ENCODE measurements at places on chromosomes 13 and 19.

DNA sequence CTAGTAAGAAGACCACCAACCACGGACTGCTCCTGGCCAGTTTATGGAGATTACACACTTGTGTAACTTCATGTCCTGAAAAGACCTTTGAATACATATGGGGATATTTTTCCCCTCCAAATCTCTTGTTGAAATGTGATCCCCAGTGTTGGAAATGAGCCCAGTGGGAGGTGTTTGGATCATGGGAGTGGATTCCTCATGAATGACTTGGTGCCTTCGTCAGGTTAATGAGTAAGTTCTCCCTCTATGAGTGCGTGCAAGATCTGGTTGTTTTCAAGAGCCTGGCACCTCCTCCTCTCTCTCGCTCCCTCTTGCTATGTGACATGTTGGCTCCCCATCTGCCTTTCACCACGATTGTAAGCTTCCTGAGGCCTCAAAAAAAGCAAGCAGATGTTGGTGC, 769.0 kb upstream of the SLITRK1 start:
- no peak for DNase-seq

DNA sequence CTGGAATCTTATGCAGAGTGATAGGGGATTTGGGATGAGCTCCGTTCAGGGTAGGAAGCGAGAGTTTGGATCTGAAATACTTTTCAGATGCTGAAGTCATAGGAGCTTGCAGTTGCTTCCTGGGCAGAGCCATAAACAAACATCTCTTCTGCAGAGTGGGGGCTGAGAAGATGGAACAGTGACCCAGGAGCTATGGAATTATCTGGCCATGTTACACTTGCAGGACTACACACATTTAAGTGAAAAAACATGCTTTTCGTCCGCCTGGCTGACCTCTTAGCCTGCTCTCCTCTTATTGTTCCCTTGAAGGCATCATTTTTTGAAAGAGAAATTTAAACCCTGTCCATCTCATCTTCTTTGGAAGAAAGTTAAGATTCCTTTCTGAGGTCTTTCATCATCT, 40.7 kb downstream of the PSG11 start:
- no peak for DNase-seq

DNA sequence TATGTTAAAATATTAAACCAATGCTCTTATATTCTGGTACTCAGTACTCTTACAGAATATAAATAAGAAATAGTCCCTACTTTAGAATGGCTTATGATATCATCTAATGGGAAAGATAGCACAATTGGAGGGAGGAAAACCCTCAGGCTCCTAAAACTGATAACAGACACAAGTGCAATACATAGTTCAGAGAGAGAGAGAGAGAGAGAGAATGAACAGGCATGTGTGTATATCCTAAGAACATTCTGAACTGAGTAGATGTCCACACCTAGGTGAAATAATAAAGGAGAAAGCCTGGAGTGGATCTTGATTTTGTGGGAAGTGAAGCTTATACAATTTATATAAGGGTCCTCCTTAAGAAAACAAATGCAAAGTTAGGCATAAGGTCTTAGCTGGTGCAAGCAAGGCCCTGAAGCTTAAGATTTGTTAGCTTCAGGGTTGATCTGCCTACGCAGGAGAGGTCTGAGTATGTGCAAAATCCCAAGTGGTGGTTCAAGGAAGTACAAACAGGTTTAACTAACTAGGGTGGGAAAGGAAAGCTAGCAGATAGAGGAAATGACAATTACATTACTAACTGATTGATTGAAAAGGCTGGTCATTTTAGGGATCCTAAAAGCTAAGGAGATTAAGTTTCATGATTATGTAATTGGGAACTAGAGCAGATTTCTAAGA, 53.3 kb downstream of the SOX21 start:
- no peak for DNase-seq

DNA sequence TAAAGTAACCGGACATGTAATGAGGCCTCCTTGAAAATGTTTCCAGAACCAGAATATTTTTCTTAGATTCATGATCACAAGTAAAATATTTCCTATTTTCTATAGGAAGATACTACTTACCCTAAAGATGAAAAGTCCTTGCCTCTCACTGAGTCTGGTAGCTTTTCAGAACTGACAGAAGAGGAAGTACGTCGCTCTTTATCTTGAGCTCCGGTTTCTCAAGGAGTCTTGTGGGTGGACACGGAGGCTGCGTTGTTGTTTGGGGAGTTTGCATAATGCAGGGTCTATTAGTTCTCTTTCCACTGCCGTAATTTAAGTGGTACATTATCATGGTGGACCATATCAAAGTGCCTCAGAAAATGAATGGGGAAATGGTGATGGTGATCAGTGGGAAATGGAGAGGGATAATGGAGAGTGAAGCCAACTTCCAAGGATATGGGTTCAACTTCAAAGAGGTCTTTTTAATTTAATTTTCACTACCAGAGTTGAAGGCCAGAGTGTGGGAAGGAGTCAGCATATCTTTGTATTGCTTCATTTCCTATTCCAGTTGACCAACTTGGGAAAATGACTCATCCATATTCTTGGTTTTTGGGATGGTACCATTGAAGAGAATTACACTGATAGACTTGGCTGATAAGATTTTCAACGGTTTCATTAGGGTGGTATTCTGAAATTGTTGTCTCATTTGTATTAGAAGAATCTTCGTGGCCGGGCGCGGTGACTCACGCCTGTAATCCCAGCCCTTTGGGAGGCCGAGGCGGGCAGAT, 23.4 kb downstream of the MBD3L2B start:
- no peak for DNase-seq

DNA sequence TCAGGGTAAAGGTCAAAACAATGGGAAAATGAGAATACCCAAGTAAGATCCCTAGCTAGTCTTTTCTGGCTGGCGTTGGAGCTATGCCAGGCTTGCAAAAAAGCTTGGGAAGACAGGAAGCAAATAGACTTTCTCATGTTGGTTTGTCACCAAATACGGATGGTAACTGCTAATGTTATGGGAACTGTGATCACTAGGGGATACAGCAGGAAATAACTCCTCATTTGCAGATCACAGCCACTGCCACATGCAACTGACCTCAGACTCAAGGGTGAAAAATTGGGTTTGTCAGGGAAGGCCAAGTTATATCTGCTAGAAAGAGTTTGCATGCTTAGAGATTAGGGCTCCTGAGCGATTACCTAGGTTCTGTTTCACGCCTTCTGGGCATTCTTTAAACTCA, 162.9 kb downstream of the NHLRC3 start:
- DNase-seq: no peak

DNA sequence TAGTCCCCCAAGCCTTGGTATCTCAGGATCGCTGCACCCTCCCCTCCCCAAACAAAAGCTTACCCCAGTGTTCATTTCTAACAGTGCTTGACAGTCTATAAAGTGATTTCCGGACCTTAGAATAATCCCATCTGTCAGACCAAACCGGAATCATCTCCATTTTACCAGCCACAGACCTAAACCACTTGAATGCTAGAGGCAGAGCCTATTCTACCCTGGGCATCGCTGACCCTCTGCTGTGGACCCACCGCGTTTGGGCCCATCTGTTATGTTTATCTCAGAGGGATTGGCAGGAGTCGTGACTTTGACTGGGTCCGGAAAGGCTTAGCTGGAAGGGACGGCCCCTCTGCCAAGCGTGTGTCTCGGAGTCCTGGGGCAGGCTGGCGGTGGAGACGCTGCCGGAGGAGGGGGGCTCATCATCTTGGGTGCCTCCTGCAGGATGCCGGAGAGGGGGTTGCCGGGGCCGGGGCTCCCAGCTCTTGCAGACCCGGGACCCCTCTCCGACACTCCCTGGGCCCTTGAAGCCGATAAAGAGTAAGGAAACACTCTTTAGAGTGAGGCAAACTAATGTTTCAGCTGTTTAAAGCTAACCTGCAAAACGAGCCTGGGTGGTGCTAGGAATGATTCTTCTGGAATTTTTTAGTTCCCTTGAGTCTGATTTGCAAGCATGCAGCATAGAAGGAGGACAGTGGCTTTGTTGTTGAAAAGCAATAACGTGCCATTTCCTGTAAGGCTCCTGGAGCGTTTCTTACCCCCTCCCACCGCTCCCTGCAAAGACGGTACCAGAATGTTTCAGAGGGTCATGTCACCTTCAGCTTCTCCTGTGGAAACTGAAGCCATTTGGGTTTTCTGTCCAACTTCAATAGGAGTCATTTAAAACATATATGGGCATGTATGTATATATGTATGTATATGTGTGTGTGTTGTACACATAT, 1.3 kb downstream of the SLC25A42 start:
- peak; percentile 45 for DNase-seq

GRCh38 chr13:45142440-45143345, 22.4 kb downstream of the GTF2F2 start:
- no peak for DNase-seq

GRCh38 chr19:13718733-13719132, 45.6 kb upstream of the MRI1 start:
- DNase-seq: peak; percentile 46

DNA sequence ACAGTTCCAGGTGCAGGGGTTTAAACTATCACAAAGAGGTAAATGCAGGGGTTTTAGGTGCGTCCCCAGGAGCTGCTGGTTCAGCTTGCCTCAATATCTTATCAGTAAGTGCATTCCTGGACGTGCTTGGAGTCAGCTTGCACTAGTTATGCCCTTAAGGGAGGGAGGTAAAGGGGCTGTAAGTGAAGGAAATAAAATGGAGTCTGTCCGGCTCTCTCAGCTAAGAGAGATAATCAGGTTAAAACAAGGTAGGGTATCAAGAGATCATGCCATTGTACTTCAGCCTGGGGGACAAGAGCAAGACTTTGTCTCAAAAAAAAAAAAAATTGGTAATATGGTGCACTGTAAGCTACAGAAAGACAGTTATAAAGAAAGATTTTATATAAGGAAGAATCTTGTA, 69.7 kb downstream of the ZNF100 start:
- DNase-seq: no peak

GRCh38 chr13:110306960-110307766, at the start of the genes COL4A1 and COL4A2:
TSS of gene COL4A1 (minus strand) at chr13:110307157. CDS start at chr13:110307027, 130 bp downstream.
TSS of gene COL4A2 (plus strand) at chr13:110307284. CDS start at chr13:110307904, 620 bp downstream.
- DNase-seq: no peak

DNA sequence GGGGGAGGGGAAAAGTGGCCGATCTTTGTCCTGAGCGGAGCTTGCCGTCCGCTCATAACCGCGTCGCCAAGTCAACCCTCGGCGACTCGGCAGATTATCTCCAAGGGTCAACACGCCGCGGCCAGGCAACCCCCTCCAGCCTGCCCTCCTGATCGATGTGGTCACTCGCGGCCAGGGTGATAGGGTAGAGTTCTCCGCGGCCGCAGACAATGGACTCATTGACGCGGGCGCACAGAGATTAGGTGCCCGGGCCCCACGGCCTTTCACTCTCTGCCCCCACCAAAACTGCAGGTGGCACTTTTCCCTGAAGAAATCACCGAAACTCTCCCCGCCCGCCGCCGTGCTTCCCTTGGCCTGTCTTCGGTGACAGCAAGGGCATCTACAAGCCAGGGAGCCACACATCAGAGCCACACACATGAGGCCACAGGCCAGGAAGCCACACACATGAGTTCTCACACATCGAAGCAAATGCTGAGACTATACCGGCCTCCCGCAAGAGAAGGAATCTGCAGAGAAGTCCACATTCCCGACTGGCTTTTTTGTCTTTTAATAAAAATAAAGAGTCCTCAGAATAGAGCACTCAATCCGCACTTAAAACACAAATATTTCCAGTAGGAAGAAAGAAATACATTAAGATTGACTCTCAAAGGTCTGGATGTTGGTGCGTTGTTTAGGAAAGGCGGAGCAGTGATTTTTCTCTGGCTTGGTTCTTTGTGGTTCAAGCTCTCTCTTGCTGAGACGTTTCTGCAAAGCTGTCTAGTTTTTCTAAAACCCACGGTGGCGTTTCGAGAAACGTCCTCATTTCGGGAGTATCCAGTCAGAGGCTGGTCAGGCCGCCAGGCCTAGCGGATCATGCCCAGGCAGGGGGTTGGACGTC, 1.5 kb upstream of the PDX1 start:
- DNase-seq: no peak

DNA sequence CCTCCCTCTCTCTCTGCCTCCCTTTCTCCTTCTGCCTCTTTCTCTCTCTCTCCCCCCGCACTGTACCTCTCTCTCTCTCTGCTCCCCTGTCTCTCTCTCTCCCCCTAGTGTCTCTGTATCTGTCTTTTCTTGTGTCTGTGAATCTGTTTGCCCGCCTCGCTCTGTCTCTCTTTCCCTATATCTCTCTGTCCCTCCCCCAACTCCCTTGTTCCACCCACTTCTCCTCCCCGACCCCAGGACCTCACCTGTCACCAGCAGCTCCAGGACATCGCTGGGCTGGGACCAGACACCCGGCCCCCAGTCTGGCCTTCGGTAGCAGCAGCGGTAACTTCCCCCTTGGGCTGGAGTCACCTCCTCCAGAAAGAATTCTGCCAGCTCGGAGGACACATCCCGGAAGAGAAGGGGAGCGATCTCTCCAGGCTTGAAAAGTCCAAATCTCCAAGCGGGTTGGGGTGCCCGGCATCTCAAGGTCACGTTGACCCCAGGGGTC, 3.9 kb downstream of the OSCAR start:
- no peak for DNase-seq

GRCh38 chr13:47502166-47502565, 498.9 kb downstream of the SUCLA2 start:
- no peak for DNase-seq

DNA sequence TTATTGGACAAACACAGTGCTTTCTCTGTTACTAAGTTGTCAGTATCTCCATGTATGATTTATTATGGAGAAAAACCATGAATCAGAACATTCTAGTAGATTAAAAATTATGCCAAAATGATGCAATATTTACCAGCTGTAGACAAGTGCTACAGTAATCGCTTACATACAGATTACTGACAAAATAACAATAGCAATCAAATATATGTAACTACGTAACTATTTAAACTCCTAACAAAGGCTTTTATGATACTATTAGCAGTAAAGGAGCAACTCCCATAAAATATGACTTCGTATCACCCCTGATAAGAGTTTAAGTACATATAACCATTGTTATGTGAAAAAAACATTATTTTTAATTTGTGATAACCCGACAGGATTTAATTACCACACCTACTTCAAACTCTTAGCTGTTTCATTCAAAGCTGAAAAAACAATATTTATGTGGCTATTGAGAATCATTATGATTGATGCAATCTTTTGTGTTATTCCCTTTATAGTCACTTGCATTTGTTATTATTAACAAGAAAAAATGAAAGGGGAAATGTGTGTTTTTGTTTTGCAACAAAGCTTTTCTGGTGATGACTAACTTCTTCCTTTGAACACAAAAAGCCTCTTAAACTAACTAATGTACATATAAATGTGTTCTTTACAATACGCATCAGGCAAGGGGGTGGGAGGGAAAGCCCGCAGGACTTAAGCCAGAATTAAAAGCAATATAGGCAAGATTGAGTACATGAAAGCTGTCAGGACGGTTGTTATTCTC, 147.4 kb downstream of the ABCC4 start:
- no peak for DNase-seq

DNA sequence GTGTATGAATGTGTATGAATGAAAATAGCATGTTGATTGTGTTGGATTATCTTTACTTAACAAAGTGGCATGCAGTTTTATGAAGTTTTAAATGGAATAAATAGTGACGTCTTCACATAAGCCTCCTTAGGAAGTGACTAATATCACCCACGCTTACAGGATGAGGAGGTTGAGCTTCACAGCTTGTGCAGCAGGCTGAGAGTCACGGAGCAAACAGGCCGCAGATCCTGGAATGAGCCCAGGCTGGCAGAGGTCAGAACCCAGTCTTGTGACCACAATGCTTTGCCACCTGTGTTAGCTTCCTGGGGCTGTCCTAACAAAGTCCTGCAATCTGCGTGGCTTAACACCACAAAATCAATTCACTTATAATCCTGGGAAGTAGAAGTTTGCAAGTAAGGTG, 20.8 kb downstream of the LAIR2 start:
- no peak for DNase-seq

GRCh38 chr19:38661996-38662395, 14.5 kb downstream of the ACTN4 start:
- no peak for DNase-seq
